Stimulated activated CD8-positive, alpha-beta memory T cell treated with anti-CD3 and anti-CD28 coated beads, Interleukin-7, amount 100 ng/mL, for 24 hours (primary cell): ENCODE measurements at places on chromosomes 4 and X.

GRCh38 chr4:165133150-165133549 lies 20.5 kb upstream of the TMEM192 start:
- no peak for DNase-seq

- no peak for DNase-seq
These were observed 55.5 kb downstream of the LUZP4 start for GRCh38 chrX:115344885-115345614.

GRCh38 chr4:91961504-91961903 lies 342.3 kb upstream of the GRID2 start:
- DNase-seq, result no peak

GRCh38 chrX:12972878-12973560 lies 1.9 kb upstream of the TMSB4X start:
- DNase-seq, result no peak

DNA sequence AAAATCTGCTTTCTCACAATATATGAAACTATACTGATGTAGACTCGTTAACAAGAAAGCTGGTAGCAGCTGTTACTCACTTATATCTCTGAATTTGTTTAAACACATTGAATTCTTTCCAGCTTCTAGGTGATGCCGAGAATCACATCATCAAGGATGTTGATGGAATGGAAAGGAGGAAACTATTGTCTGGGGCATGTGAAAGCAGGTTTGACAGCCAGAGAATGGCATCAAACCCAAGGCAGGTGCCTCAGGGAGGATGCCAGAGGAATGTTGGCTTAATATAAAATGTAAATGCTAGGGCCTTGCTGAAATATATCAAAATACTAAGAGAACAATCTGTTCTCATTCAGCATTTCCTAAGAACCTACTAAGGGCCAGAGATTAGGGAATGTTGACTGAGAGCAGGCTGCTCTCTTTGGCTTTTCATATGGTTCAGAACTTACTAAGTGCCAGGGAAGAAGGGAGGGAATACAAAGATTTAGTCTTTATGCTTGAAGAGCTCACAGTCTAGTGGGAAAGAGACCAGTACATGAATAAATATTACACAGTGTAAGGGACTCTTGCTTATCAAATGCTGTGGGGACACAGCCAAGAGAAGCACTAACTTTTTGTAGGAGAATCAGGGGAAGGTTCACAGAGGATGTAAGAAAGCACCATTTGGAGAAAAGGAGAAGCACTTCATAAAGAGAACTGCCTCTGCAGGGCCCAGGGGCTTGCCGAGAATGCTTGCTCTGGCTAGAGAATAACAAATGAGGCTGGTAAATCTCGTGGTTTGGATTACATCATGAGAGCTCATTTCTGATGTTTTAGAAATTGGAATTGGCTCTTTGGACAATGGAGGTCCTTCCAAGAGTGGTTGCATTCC lies 14.7 kb downstream of the SLIT2 start:
- DNase-seq, result no peak

DNA sequence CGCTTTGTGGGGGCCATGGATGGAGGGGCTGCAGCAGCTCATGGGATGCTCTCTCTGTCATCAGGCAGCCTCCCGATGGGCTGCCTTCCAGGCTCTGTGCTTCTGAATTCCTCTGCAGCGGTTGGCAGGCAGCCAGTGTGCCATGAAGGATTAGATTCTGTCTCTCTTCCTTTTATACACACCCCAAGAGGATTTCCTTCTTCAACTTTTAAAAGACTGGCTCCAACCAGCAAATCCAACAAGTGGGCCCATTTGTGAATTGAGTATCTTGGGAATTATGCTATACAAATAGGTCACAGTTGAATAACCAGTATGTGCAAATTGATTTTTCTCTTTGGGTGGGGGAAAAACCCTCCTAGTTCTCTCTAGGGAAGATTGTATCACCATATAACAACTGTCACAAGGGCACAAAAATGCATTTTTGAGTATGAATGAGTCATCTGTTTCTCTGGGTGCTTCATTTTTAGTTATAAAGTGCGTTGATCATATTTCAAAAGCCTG lies 96.8 kb upstream of the FAT1 start:
- no peak for DNase-seq

DNA sequence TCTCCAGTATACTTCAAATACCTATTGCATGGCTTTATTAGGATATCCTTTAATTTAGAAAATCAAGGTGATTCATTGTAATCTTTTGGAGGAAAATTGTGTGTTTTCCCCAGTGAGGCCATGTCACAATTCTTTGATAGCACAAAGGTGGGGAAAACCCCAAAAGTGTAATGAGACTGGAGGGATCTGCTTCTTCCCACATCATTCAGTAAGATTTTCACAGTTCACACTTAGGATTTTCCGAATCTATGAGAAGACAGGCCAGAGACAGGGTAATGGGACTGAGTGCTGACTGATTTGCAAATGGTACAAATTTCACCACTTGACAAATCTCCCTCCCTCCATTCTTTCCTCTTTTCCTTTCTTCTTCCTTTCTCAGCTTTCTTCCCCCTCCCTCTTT lies 181.1 kb downstream of the MGST2 start:
- DNase-seq, result no peak

DNA sequence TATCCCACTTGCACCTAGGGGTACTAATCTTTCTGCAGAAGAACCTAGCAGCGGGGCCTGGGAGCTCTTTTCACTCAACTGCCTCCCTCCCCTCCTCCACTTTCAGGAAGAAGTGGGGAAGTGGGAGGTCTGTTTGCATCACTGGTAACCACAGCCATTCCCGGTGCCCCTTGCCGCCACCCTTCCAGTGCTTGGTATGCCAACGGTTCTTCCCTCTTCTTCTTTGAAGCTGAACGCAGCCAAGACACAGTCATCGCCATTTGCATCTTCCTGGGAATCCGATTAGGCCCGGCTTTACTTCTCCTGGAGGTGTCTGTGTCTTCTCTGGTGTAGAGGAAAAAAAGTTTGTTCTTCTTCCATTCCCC lies 47.2 kb upstream of the RBPJ start:
- DNase-seq, result no peak

DNA sequence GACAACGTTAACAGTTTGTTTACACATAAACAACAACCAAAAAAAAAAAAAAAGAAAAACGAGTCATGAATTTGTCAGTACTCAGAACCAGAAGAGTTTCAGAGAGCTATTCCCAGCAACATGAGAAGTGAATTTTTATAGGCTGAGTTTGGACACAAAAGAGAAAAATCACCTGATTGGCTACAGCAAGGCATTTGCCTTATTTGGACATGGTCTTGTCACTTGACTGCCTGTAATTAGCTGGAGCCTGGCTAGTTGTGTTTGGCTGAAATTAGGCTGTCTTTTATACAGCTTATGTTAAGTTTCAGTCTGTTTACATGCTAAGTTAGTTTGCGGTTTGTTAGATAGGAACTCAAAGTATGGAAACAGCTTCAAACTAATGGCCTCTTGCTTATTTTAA lies 880 bp upstream of the TEX13A start:
- DNase-seq, result no peak

DNA sequence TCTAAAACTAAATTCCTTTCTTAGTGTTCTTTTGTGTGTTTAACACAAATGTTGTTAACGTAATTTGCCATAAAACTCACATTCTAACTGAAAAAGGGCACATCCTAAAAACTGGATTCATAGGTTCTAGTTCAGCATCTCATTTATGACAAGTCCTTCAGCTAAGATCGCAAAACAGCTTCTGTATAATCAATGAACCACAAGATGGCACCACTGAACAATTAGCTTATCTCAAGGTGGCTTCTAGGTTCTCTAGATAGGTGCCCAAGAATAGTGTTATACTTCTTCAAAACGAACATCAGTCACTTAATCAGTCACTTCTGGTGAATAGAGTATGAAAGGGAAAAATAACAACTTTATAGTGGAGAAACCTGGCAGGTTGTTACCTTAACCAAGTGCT lies 54.3 kb downstream of the NRK start:
- DNase-seq, result no peak

GRCh38 chr4:42596918-42597317 lies 60.0 kb downstream of the ATP8A1 start:
- DNase-seq, result no peak

GRCh38 chr4:158811216-158811540 lies 42.4 kb downstream of the FNIP2 start:
- DNase-seq, result no peak

- DNase-seq, result no peak
These were observed 23.0 kb downstream of the HTRA3 start for GRCh38 chr4:8292478-8293107.

DNA sequence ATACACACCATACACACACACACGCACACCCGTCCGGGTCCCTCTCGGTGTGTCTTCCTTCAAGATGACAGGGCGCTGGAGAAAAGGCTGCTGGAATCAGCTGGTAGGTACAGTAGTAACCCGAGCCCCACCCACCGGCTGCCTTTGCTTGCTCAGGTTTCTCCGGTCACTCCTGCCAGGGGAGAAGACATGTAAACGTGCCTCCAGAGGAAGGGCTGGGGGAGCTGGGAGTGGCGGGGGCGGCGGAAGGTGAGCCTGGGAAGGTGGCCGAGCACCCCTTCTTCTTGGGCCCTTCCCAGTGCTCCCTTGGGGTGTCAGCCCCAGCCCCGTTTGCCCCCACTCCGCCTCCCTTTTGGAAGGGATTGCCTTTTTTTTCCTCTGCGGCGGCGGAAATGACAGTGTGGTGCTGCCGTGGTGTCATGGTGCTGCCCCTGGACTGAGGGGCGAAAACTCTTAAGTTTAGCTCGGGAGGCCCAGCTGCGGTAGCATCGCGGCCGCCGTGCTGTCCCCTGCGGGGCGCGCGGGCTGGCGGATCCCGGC lies at the start of gene MID2:
Gene MID2 (plus strand): TSS at position 169 of the 540 bp plus-strand sequence. CDS start 561 bp downstream, outside the sequence.
- DNase-seq, result no peak

DNA sequence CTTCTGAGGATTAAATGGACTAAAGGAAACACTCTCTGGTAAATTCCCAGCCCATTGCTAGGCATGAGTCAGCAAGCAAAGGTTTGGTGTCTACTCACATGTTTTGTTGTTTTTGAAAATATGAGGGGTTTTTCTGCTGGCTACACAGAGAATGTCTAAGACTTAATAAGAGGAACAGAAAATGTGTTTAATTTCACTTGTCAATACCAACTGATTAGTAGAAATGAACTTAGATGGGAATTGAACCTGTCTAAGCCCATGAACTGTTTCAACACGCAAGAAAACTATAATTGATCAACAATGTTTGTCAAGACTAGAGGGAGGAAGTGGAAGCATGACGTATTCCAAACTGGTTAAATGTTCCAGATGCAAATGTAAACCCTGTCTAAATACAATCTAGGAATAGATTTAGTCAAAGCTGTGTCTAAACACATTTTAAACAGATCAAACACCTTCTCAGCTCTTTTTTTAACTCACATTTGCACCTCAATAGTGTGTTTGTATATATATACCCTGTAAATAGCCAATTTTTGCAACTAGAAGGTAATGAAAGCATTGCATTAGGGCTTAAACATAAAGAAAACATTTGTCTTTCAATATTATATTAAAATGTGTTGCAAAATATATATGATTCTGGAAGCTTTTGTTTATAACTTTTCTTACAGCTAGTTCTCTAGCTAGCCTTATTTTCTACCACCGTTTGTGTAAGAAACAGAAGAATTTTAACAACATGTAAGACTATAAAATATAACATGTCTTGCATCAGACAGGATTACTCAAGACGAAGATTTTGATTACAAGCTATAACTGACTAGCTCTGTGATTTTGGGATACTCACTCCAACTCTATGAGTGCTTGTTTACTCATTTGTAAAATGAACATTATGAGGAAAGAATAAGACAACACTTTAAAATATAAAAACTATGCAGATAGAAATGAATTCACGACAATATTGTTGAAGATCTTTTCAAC lies 607.8 kb downstream of the FSTL5 start:
- no peak for DNase-seq

DNA sequence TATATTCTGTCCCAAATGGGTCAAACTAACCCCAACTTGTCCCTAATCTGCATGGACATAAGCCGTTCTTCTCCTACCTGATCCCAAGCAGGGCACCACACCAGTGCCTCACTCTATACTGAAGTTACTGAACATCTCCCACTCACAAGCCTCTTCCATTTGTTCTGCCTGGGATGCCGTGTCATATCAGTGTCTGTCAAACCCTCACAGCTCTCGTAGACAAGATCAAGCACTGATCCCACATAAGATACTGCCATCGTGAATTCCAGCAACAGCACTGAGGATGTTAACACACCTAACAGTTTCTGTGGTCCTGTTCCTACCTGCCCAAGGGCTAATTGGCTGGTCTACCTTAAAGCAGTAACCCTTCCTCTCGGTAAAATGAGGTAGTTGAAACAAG lies 162.1 kb downstream of the APBB2 start:
- no peak for DNase-seq

- DNase-seq, result no peak
These were observed 101.1 kb downstream of the CT47B1 start for GRCh38 chrX:120774606-120775005.

- no peak for DNase-seq
These were observed 246.7 kb upstream of the DIPK2B start for GRCh38 chrX:45447331-45447730.

DNA sequence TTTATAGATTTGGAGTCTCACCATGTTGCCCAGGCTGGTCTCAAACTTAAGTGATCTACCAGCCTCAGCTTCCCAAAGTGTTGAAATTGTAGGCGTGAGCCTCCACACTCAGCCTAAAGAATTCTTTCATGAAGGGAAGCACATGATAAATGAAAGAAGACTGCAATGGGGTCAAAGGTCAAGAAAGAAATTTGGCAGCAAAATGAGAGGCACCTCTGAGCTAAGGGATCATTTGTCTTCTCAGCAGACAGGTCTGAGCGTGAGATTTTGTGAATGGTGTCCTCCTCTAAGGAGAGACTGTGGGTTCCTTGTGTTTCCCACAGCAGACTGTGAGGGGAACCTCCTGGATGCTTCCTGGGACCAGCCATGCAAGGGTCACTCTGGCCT lies 57.5 kb upstream of the EGFL6 start:
- DNase-seq, result no peak

DNA sequence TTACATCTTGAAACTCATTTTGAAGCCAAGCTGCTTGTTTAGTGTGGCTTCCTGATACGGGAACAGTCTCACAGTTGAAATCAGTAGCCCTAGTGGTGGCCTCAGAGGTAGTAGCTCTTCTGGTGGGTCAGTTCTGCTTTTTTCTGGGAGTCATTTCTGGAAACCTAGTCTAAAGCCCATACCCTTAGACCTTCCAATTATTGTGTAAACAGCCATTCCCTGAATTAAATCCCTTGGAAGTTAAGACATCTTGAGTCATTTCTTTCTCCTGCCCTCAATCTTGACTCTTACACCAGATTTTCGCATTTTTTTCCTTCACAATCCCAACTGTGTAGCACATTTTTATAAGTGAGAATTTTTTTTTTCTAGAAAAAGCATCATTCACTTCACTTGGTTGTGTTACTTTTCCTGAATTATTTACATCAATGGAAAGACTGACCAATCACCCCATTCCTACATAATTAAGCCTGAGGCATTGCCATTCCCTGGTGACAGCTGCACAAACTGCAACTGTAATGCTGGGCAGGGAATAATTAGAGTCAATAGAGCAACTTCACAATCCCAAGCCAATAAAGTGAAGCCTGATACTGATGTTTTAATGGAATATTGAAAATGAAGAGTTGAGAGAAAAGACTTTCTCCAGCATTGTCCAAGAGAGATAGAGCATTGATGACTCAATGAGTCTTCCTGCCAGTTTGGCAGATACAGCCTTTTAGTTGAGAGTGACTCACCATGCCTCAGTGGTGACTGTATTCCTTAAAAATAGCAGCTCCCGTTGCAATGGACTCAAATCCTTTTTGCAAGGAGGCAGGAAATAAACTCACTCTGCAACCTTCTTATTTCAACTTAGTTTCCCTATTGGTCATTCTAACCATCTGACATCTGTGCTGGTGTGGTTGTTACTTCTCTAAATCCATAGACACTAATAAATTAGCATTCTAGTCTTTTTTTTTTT lies 13.0 kb upstream of the SEPSECS start:
- DNase-seq, result no peak

- DNase-seq, result no peak
These were observed 14.8 kb upstream of the SPARCL1 start for GRCh38 chr4:87543835-87544461.

GRCh38 chr4:48718818-48719465 lies 61.1 kb downstream of the FRYL start:
- no peak for DNase-seq
